ENCODE measurements at places on chromosomes 1 and 21.

DNA sequence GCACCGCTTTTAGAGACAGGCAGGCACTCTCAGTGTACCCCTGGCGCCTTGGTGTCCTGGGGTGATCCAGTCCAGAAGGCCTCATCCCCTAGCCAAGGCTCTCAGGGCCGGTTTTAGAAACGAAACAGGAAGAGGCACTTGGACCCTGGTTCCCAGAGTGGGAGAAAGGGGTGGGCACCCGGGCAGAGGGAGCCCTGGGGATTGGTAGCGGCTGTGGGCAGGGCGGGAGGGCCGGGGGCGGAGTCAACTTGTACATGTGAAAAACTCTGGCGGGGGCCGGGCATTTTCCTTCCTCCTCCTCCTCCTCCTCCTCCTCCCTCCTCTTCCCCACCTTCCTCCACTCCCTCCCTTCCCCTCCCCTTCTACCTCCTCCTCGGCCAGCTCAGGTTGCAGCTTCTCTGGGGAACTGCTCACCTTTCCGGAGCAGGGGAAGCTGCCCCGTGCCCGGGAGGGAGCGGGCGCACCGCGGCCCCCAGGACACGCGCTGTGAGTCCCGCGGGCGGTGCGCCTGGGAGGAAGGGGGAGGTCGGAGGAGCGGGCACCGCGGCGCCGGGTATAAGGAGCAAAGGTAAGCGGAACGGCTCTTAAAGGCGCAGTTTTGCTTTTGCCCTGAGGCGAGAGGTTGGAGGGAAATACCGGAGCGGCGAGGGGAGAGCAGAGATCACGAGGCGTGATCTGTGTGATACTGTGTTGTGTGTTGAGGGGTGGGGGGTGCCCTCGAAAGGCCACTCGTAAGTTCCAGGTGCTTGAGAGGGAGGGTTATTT is at the start of gene CDK18:
TSS of gene CDK18 (plus strand) at position 359 of the 765 bp plus-strand sequence. CDS start 18,499 bp downstream, outside the sequence.
- peak; percentile 65 for DNase-seq

DNA sequence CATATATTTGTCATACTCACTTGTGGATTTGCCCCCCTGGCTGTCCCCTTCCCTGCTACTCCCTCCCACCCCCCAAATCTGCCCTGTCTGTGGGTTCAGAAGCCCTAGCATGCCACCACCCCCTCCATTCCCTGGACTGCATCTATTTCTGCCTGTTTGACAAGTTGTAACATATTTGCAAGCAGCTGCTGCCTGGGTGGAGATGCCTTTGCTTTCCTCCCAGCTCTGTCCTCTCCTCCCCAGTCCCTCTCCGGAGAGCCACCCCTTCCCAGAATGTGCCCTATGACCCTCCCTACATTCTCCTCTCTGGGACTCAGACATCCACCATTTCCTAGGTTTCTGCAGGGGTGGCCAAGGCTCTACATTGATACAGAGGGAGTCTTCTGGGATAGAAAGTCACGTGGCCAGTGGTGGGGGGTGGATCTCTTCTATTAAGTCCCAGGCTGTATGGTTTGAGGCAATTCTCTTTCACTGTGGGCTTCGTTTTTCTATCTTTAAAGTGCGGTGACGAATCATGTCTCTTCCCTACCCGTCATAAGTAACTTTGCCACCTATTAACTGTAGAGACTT is 6.0 kb upstream of the MYOG start:
- no peak for DNase-seq

DNA sequence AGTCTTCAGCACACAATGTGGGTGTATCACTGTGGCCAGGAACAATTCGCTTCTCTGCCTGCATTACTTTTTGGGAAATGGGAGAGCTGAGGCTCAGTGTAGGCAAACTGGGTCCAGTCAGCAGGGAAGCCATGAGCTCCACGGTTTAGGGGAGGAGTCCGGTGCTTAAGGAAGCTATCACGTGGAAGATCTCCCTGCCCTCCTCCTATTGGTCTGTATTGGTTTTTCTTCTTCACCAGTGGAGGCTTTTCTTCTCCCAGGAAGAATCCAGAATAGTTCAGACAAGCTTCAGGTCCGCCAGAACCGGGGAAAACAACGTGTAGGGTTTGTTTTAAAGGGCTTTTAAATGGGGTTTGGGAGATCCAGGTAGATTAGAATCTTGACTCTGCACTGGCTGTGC is 156.2 kb upstream of the CAMK1G start:
- no peak for DNase-seq

- DNase-seq: no peak
Observed at GRCh38 chr1:194534784-194535183, 1348.4 kb upstream of the B3GALT2 start.

GRCh38 chr1:112219267-112219666 is 176.7 kb upstream of the CTTNBP2NL start:
- no peak for DNase-seq

DNA sequence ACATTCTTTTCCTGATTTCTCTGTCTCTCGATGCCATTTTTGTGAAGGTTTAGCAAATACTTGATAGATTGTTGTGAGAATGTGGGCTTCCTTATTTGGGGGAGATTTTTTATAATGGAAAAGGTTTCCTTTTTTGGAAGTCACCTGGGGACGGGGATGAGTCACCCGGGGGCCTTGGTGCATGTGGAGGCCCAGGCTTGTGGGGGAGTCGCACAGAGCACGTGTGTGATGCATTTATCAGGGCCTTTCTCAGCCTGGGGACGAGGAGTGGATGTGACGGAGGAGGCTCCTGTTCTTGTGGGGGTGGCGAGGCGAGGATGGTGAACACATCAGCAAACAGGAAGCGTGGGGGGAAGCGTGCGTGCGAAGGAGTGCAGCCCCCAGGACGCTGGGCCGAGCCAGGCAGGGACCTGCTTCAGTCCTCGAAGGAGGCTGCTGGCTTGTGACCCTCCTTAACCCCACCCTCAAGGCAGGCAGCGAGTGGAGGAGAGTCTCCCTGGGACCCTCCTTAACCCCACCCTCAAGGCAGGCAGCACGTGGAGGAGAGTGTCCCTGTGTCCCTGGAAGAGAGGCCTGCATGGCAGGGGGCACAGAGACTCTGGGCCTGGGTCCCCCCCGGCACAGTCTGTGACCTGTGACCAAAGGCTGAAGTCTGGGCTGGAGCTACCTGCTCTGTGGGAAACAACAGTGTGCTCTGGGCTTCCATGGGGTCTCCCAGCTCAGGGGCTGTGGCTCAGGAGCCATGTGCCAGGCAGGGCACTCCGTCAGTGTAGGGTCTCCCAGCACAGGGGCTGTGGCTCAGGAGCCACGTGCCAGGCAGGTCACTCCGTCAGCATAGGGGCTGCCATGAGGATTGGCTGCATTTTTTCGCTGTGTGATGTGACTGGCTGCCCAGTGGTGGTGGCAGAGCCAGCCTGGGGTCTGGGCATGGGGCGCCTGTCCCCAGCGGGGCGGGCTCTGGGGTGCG is 57.2 kb downstream of the AGPAT3 start:
- DNase-seq: peak; percentile 78

DNA sequence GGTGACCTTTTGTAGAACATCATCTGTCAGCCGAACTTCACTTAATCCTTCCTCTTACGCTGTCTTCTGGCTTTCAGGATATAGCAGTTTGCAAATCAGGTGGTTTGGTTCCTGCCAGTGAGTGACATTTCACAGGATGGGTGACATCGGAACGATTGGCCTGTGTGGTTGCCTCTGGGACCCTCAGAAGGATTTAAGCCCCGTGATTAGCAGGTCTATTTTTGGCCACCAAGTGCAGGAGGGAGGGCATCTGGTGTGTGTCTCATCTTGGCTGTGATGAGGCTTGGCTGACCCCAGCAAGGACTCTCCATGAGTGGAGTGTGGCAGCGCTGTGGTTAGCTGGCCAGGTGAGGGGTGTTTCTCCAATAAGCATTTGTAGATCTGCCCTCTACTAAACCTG is 407.6 kb upstream of the VAMP3 start:
- no peak for DNase-seq

GRCh38 chr1:12136916-12137610 is 29.7 kb upstream of the TNFRSF1B start:
- no peak for DNase-seq

DNA sequence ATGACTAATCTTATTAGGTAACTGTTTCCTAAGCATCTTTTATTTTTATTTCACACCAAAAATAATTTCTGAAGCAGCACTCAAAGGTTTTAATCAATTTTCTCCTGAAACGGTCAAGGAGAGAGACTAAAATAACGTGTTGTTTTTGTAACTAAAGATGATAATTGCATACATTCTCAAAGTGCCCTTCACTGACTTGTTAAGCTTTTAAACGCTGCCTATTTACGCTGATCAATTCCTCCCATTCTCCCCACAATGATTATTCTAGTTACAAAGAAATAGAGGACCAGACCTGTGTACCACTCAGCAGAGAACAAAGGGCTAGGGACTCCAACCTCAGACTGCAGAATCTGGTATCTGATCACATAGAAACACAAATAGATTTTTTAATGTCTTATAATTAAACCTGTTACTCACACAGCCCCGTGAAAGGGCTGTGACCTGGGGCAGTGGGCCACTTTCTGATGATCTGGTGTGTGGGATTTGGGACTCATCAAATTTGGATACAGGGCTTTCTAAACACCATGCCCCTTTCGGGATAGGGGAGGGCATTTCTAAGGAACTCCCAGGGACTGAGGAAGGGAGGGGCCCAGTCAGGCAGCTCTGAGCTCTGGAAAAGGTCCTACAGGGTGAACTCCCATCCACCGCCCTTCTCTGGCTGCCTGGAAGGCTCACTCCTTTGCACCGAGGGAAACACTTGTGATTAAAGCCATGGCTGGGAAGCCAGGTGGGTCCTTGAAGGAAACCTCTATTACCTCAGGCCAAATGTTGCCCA is 65.2 kb downstream of the BCAR3 start:
- no peak for DNase-seq

DNA sequence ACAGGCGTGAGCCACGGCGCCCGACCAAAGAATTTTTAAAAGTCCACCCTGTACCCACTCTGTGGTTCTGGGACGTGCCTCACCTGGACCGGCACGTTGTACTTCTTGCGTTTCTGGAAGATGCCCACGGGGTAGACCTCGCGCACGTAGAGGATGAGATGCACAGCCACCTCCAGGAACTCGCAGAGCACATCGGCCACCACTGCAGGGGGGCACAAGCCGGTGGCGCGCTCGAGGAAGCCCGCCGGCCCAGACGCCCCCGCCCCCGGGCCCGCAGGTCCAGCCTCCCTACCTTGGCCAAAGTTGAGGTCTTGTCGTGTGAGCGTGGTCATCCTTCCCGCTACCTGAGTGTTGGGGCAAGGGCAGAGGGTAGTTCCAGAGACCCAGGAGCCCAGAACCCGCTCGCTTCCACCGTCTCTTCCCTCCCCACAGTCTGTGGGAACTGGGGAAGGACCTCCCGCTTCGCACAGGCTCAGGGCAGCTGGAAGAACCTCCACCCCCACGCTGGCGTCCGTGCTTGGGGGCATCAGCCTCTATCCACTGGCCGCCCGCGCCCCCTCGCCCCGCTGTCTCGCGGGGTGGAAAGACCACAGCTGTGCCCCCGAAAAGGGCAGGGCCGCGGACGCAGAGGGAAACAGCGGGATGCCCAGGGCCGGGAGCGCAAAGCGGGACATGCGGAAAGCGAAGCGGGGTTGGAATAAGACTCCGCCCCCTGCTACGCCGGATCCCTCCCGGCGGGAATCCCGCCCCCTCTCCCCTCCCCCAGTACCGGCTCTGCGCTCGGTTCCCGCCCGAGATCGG is 478 bp downstream of the MAD2L2 start:
- no peak for DNase-seq

DNA sequence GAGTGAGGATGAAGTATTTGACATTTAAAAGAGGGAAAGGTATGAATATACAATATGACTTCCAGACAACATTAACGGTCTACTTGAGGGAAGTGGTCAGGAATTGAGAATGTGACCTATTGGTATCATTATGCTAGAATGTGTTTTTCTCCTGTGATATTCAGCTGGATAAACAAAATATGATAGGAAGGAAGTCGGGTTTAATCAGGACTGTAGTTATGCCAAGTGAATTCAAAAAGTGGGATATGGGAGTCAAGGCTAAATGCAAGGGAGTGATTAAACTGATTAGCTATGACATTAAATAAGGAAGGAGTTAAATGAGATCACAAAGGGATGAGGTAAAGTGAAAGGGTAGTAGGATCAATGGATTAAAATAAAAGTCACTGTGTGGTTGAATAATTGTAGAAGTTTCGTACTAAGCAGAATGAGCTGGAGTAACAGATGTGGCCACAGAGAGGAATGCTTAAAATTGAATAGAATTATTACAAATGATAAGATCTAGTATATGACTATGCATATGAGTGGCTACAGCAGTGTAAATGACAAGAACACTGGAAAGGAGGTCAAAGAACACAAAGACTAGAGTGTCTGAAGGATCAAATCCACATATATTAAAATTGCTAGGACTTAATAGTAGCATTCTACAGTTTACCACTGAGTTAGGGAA is 62.5 kb downstream of the TRIM33 start:
- no peak for DNase-seq

- DNase-seq: no peak
Observed at GRCh38 chr1:61680500-61680899, 44.4 kb downstream of the TM2D1 start.

GRCh38 chr21:41548781-41549180 is 40.8 kb upstream of the TMPRSS2 start:
- no peak for DNase-seq

GRCh38 chr1:111672331-111672730 is 52.7 kb downstream of the RAP1A start:
- DNase-seq: no peak

DNA sequence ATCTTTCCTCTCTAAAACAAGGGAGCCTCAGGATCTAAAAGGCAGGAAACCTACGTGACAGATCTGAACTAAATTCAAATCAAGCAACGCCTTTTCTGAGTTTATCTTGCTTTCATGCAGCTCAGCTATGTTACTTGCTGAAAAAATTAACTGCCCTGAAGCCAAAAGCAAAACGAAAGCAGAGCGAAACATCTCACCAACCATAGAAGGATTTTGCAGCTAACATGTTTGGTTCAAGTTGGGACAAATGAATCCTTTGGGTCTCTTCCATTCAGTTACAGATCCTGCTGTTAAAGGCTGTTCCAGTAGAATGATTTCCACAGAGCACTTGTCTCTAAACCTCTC is 482 bp downstream of the SLC2A5 start:
- DNase-seq: no peak

- no peak for DNase-seq
Observed at GRCh38 chr1:212157252-212157651, 121.7 kb downstream of the DTL start.

DNA sequence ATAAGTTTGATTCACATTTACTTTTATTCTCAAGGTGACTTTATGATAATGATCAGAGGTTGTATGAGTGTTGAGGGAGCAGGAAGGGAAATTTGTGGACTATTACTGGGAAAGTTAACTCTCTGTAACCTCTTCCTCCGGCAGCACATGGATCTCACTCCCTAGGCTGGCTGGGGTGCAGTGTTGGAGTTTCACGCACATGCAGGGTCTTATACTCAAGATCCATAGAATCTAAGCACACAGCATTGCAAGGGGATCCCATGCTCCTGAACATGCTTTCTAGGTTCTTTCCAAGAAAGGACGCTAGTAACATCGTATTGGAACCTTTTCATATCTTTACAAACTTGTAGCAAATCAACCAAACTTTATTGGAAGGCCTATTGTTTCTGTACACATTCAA is 757.6 kb upstream of the TPTE start:
- DNase-seq: no peak
